ENCODE measurements at places on chromosomes 7 and 10.

DNA sequence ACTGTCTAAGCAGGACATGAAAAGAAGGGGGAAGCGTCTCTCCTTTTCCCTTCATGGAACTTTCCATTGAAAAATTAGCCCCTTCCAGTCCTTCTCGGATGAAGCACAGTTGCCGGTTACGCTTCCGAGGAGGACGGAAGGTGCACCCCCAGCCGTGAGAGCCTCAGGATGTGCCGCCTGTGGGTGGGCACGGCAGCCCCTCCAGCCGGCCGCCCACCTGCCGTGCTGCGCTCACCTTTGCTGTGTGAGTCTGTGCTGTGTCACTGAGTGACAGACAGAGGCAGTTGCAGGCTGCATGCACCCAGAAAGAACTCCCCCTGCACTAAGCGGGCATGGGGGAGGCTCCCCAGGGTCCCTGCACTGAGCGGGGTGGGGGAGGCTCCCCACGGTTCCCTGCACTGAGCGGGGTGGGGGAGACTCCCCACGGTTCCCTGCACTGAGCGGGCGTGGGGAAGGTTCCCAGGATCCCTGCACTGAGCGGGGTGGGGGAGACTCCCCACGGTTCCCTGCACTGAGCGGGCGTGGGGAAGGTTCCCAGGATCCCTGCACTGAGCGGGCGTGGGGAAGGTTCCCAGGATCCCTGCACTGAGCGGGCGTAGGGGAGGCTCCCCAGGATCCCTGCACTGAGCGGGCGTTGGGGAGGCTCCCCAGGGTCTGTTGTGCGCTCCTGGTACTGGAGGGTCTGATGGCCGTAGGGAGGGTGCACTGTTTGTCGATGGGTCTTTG is 74.2 kb downstream of the DNAJB6 start:
- no peak for DNase-seq

- DNase-seq: no peak
Measured at GRCh38 chr10:120460776-120461175, 3.7 kb downstream of the PLPP4 start.

- DNase-seq: no peak
Measured at GRCh38 chr7:82291931-82292330, 151.6 kb downstream of the CACNA2D1 start.

DNA sequence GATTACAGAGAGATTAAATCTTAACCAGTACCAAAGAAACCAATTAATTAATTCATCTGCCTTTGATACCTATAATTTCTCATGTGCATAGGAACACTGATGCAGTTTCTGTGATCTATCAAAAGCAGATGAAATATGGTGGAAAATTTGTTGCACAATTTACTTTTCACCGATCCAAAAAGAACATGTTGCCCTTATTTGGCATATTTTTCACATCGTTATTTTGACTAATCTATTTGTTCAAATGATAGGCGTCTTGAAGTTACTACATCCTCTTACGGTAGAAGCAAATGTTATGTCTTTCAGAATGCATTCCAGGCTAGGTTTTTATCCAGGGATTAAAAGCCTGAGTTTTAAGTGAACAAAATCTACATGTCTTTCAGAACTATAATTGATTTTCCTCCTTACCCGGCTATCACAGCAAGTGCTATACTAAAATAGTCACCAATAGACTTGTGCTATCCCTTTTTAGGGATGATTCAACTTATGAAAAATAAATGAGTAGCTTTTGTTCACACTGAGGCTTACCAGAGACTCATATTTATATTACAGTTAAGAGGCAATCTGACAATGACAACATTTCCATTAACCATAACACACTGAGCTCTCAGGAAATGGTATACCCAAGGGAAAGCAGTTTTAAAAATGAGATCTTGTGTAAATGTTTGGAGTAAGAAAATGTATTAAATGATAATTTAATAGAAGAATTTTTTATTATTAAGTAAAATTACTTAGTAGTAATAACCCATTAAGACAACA is 16.8 kb upstream of the TES start:
- no peak for DNase-seq

DNA sequence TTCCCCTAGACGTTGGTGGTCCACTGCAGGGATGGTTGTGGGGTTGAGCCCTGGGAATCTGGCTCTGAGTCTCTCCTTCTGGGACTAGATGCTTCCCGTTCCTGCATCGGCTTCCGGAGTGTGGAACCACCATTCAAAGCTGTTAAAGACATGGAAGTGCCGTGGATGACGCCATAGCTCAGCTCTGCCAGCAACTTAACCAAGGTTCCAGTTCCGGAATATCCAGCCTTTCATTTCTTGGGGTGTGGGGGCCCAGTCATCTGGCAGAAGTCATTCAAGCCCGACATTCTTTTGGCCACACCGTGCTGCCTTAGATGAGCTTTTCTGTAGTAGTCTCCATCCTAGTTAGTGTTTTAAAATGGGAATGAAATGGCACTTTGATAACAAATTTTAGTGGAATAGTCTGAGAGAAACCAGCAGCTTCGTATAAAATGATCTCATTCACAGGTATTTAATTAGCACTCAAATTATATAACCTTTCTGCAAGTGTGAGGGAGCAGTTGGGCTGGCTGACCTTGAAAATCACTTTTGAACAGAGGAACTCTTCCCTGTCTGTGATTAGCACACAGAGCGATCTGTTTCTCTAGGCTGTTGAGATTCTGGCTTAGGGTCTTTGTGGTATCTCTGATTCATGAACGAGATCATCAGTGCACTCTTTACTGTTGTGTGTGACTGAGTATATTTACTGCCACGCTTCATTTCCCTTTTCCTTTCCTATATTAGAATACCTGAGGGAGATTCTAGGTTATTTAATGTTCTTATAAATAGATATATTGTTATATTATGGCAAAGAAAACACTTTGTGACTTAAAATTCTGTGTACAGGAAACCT is 19.9 kb downstream of the LMTK2 start:
- no peak for DNase-seq

GRCh38 chr7:55073051-55073511 is 54.3 kb downstream of the EGFR start:
- no peak for DNase-seq

GRCh38 chr7:108027239-108027638 is 24.3 kb upstream of the LAMB1 start:
- no peak for DNase-seq

GRCh38 chr7:325051-325798 is 35.3 kb downstream of the FOXL3 start:
- DNase-seq: no peak

DNA sequence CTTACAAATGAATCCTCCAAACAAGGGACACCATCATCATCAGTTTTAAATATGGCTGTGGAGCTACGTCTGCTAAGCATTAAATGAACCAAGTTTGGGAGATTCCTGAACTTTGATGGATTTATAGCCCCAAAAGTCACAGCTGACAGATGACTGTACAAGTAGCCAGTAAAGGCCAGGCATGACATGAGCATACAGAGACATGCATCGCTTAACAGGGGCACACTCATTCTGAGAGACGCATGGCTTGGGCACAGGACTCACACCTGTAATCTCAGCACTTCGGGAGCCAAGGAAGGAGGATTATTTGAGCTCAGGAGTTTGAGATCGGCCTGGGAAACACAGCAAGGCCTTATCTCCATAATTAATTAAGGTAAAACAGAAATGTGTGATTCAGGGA is 166.2 kb downstream of the PARD3 start:
- DNase-seq: no peak

GRCh38 chr7:141675436-141676215 is 26.3 kb downstream of the DENND11 start:
- no peak for DNase-seq

- no peak for DNase-seq
Measured at GRCh38 chr7:24797270-24797669, 40.0 kb upstream of the GSDME start.

DNA sequence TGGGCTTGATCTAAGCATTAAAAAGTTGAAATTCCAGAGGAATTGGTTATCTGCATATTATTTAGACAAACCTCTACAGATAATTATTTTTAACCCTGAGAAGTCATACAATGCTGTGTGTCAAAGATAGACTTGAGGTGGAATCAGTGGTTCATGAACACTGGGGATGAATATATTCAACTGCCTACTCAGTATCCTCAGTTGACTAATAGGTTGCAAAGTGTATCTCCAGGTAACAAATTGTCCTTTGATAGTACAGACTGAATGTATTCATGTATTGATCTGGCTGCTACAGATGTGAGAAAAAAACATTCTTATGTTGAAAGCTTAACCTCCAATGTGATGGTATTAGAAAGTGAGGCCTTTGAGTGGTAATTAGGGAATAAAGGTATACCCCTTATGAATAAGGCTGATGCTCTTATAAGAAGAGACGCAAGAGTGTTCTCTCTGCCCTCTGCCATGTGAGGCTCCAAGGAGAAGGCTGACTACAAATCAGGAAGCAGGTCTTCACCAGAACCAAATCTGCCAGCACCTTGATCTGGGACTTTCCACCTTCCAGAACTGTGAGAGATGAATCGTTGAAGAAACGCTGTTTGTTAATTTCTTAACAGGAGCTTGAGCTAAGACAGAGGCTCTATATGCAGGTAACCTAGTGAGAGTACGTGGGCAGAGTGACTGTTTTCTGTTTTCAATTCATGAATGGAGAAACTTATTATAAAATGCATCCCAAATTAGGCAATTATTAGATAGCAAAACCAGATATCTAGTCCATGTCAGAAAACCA is 7.5 kb downstream of the MRPL32 start:
- DNase-seq: no peak

DNA sequence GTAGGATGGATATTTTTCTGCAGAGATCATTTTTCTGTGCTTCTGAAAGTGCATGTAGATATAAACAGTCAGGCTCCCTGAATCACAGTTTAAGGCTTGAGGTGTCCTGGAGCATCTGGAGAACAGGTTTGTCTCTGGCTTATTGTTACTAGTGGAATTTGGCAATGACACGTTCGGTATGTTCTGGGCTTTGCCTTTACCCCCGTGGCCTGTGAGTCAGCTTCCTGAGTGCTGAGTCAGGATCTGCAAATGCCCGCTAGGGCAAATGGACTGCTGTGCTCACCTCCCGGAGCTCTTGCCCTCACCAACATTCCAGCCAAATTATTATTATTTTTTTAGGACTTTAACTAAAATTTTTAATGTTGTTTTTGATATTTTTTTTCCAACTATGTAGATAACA is 192.5 kb upstream of the PRSS1 start:
- DNase-seq: no peak

GRCh38 chr10:43708262-43708661 is 59.6 kb upstream of the ZNF32 start:
- DNase-seq: no peak

GRCh38 chr7:99032928-99033327 is 111.0 kb downstream of the SMURF1 start:
- DNase-seq: no peak

GRCh38 chr7:121954803-121955202 is 81.8 kb downstream of the PTPRZ1 start:
- DNase-seq: no peak

DNA sequence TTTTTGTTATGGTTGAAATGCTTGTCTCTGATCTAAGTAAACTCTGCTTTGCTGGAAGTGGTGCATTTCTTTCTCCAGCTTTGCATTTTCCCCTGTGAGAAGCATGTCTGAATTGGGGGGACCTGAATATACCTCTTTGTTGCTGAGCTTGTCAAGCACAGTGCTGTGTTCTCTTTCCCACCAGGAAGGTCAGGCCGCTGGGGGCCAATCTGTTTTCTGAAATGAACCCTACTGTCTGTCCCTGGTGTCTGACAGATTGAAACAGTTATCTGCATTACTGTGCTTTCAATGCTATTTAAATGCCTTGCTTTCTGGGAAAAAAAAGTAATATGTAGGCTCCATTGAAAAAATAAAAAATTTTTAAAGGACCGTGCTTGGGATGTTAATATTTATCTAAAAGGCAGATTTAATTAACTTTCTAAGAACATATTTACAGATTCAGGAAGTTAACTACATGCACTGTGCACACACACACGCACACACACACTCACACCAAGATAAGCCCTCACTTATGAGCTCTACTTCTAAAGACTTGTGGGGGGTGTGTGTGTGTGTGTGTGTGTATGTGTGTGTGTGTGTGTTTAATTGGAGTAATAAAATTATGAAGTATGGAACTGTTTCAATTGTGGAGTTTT is 127.0 kb upstream of the FZD1 start:
- no peak for DNase-seq

GRCh38 chr7:7181519-7182155 is 707 bp upstream of the C1GALT1 start:
- peak; percentile 62 for DNase-seq

- peak; percentile 66 for DNase-seq
Measured at GRCh38 chr10:103244666-103245271, 918 bp upstream of the RPEL1 start.

DNA sequence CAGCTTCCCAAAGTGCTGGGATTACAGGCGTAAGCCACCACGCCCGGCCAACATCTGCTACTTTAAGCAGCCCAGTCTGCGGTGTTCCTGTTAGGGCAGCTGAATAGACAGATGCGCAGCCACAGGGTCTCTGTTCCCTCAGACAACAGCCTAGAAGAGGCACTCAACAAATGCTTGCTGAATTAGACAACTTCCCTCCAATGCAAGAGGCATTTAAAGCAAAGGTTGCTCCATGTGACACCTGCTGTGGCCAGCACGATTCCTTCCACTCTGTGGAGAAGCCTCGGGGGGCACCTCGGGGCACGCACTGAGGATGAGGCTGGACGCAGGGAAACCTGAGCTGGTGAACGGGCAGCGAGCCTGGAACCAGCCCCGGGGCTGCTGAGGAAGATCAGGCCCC is 237.8 kb downstream of the MAD1L1 start:
- no peak for DNase-seq

- DNase-seq: no peak
Measured at GRCh38 chr7:36686499-36686898, 37.8 kb downstream of the AOAH start.

GRCh38 chr7:27492224-27492623 is 170.5 kb downstream of the HIBADH start:
- DNase-seq: no peak

Measured in NCI-H146 (cell line).